ENCODE measurements at places on chromosomes 4 and X.

DNA sequence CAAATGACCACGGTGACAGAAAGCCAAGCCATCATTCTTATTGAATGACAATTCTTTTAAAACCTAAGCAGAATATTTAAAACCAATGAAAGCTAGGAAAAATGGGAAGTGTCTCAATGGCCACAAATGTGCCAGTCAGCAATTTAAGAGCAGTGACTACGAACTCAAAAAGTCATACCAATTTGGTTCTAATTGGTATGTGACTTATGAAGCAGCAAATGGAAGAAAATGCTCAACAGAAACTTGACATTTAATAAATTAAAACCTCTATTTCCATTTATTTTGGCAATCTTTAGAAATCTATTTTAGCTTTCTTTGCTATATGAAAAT lies 25.7 kb upstream of the BCLAF3 start:
- no peak for DNase-seq

DNA sequence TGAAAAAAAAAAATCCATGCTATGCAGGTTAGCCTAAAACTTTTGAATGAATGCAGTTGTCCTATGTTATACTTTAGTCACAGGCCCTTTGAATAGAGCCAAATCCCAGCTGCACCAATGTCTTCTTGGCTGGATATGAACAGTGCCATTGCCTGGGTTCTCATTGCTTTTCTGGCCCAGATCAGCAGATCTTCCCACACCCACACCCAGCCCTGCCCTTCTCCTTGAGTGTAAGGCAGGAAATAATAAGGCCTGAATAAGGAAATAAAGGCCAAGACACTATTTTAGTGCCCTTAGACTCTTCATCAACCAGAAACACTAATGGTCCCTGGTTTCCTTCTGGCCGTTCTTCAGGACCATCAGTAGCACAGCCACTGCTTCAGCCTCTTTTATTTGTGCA lies 66.6 kb downstream of the USP38 start:
- no peak for DNase-seq

- DNase-seq: no peak
These were observed 341.0 kb upstream of the ZCCHC13 start for GRCh38 chrX:73962948-73963347.

DNA sequence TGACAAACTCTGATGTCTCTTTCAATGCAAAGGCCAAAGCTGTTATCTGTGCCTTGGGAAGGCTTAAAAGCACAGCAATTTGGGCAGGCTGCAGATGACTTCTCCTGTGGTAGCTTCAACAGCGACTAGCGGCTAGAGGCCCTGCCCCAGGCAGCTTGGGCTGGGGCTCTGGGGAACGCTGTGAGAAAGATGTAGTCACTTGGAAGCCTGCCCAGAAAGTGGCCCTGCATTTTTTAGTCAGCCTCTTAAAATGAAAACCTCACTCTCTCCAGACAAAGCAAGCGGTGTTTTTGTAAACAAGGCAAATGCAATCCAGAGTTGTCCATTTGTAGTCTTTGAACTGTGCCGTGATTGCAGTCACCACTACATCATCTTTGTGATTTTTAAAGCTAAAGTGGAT lies 27.5 kb downstream of the PCYT1B start:
- DNase-seq: no peak

- DNase-seq: no peak
These were observed 54.9 kb downstream of the USP46 start for GRCh38 chr4:52604215-52604614.

DNA sequence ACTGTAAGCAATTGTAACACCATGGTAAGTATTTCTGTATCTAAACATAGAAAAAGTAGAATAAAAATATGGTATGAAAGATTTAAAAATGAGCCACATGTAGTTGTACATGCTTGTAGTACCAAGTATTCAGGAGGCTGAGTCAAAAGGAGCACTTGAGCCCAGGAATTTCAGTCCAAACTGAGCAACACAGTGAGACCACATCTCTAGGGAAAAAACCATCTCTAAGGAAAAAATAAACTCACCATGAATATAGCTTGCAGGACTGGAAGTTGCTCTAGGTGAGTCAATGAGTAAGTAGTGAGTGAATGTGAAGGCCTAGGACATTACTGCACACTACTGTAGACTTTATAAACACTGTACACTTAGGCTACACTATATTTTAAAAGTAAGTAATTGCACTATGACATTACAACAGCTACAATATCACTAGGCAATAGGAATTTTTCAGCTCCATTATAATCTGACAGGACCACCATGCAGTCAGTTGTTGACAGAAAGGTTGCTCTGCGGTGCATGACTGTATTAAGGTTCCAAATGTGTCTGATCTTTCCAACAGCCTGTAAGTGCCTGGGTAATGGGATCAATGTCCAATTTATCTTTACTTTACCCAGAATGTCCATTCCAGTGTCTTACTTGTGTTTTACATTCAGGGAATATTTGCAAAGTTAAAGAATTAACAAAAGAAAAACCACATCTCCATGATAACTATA lies 28.9 kb upstream of the LRBA start:
- DNase-seq: no peak
